Caco-2 (cell line): ENCODE measurements at places on chromosomes 11 and 22.

GRCh38 chr22:50206599-50206998 is 5.8 kb downstream of the SELENOO start:
- no peak for DNase-seq

GRCh38 chr22:35306350-35306967 is 6.8 kb downstream of the TOM1 start:
- DNase-seq: no peak

DNA sequence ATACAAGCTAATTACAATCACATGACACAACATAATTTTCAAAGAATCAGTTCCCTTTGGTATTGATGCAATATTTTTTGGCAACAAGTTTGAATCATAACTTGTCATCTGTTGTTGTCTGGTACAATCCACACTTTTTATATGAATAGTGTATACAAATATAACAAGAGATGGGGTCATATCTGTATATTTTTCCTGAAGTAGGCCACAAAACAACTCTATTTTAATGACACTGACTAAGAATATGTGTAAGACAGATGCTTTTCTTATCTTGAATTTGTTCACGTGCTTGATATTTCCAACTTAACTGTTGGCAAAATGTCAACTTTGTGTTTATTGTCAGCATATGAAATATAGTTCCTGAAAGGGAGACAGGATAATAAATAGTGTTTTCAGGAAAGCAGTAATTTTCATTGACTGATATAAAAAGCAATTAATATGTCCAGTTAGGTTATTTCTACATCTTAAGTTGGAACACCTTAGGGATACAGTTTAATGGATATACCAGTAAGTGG is 27.9 kb downstream of the NOX4 start:
- DNase-seq: no peak

DNA sequence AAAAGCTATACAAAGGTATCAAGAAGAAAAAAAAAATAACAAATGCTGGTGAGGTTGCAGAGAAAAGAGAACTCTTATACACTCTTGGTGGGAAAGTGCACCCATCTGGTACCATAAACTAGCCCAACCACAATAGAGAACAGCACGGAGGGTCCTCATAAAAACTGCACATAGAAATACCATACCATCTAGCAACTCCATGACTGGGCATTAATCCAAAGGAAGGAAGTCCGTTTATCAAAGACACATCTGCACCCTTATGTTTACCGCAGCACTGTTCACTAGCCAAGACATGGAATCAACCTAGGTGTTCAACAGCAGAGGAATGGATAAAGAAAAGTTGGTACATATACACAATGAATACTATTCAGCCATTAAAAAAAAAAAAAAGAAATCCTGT is 10.8 kb upstream of the CLDN5 start:
- no peak for DNase-seq

DNA sequence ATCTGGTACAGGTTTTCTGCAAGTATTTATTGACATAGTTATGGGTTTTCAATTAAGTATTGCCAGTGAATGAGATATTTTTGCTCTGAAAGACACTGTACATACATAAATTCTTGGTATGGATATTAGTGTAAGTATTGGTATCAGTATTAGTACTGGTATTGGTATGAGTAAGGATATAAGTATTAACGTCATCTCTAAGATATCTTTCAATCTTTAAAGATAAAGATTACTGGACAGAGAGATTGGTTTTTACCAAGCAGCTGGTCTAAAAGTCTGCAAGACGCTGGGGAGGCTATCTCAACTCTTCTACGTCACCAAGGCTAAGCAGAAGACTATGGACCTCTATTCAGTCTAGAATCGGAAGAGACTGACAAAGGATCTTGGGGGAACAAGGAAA is 234.5 kb downstream of the NXPE2 start:
- DNase-seq: no peak
